ENCODE measurements at places on chromosomes 2 and 18.

GRCh38 chr18:519019-519879 is 18.7 kb upstream of the COLEC12 start:
- DNase-seq: peak; percentile 71

- DNase-seq: no peak
Observed at GRCh38 chr2:148674063-148675020, 29.8 kb downstream of the EPC2 start.

DNA sequence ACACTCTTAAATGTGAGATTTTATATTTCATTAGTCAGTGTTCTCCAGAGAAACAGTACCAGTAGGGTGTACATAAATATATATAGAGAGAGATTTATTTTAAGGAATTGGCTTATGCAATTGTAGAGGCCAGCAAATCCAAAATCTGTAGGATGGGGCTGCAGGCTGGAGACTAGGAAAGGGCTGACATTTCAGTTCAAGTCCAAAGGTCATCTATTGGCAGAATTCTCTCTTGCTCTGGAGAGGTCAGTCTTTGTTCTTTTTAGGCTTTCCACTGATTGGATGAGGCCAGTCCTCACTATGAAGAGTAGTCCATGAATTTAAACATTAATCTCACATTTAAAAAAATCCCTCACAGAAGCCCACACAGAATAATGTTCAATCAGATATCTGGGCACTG is 170.8 kb upstream of the NCKAP5 start:
- no peak for DNase-seq

GRCh38 chr2:200962811-200963123 is 693 bp downstream of the ORC2 start:
- DNase-seq: no peak

DNA sequence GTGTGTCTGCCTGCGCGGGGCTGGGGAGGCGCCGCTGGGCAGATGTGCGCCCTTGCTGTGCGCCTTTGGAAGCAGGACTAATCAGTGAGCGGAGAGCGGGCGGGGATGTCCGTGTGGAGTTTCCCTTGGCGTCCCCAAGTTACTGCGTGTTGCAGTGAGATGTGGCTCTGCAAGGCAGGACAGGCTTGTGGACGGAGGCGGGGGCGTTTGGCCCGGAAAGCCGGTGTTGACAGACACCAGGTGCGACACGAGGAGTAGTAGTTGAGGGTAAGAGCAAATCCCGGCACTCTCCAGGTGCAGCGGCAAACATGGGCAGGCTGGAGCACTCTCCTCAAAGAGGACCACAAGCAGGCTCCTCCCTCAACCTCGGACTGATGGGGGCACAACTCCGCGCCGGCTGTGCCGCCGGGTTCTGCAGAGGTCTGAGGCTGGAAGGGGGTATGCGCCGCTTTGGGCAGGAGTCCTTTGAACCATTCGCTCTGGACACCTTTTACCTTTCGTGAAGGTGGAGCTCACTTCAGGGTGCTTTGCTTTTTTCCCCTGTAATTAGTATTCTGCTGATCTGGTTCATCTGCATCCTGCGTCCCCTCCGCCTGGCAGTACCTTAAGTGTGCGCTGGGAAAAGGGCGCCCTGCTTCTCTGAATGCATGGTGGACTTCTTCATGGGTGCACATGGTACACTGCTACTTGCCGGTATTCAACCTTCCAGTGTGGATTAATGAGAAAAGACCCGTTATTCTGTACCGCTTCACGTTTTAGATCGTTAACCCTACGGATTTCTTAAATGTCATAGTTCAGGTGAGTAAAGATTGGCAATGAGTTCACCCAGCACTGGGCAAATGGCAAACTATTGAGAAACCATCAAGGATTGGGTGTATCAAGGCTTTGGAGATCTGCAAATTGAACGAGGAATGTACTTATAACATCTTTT is 608 bp downstream of the CDH7 start:
- peak; percentile 2 for DNase-seq

DNA sequence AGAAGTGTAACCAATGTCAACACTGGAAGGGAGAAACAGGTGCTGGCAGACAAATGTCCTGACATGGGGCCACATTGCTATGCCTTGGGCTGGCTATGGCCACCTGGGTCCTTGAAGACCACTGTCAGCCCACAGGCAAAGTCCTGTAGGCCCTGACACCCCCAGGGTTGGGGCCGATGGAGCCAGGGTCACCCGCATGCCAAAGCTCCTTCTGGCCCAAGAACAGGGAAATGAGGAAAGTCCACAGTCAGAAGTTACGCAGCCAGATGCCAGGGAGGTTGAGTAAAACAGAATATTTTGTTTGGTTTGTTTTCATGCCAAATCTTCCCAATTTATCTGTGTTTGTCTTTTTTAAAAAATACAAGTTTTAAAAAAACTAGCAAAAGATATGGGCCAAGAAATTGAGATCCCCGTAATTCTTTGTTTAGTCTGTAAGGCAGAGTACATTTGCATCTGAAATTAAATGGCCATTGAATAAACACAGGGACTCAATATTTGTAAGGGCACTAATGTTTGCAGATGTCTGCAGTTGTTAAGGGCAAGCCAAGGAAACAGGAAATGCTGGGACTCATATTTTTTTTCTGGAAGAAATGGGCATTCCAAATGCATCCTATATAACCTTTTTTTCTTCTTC is 186.4 kb downstream of the FAM210A start:
- DNase-seq: no peak

DNA sequence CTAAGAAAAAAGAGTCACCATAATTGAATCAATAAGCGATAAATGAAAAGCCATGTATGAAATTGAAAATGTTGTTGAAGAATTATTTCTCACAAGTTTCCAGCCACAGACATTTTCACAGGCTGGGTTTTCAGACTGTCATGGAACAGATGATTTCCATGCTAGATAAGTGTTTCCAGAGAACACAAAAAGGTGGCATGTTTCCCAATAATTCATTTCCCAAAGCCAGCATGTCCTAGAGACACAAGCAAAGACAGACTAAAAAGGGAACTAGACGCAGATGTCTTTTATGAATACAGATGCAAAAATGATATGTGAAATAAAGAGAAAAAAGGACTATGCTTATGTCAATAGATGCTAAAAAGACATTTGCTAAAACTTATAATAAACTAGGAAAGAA is 255.1 kb downstream of the EIPR1 start:
- DNase-seq: no peak

GRCh38 chr2:221572821-221573429 is 821 bp upstream of the EPHA4 start:
- DNase-seq: peak; percentile 52

- peak; percentile 92 for DNase-seq
Observed at GRCh38 chr2:86038291-86039081, 67.2 kb downstream of the POLR1A start.

- peak; percentile 18 for DNase-seq
Observed at GRCh38 chr2:164700390-164700789, 79.1 kb upstream of the GRB14 start.
